Left lung (tissue), 14 donors: ENCODE measurements at places on chromosomes 11 and 22.

DNA sequence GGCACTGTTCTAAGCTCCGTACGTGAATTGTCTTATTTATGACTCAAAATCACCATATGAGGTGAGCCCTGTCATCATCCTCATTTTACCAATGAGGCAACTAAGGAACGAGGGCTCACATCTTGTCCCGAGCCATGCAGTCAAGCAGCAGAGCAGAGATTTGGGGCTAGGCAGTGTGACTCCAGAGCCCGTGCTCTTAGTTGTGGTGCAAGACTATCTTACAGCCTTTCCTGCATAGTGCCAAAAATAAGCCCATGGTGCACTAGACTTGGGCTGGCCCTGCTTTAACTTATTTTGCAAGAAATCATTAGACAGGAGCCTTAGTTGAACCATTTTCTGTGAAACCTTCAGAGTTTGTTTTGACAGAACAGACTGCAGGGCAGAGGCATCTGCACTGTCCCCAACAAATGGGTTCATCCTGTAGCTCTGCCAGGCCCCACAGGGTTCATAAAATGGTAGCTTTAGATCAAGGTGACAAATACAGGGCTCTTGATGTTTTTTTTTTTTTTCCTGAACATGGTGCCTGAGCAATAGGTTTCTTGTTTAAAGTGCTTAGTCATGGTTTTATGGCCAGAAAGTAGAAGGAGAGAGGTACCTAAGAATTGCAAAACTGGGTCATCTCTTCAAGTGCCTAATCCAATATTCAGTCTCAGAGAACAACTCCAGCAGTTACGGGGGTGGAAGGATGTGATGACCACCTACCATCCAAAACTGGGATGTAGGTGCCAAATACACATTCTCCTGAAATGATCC, 56.6 kb downstream of the BMAL1 start:
- no peak for DNase-seq

DNA sequence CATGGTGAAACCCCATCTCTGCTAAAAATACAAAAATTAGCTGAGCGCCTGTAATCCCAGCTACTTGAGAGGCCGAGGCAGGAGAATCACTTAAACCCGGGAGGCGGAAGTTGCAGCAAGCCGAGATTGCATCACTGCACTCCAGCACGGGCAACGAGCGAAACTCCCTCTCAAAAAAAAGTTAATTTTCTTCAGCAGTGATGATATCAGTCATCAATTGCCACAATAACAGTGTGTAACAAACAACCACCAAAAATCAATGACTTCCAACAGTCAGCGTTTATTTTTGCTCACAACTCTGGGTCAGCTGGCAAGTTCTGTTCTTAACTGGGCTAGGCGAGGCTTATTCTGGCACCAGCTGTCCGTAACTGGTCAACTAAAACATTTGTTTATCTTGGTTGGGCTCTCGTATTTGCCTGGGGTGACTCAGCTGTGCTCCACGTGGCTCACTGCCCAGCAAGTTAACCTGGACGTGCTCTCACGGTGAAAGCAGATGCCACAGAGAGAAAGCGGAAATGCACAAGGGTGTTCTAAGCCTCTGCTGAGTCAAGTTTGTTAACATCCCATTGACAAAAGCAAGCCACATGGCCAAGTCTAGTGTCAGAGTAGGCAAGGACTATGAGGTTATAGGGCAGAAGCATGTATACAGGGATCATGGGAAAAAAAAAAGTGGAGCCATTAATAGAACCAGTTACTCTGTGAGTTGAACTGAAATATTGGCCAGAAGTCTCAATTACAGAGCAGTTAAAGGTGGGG, 52.1 kb downstream of the LHFPL7 start:
- DNase-seq: peak; percentile 85

DNA sequence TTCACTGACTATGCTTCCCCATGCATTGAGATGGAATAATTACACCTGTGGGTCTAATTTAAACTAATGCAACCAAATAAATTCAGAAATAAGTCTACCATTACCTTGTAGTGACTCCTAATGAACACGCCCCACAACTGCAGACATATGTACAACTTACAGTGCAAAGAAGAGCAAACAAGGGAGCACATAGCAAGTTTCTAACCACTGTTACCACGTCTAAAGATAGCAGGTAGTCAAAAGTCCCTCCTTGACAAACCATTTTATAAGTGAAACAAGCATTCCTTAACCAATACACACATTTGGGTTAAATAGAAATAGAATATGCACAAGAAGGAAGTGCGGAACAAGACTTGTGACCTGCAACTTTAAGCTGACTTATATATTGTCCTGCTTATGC, 20.6 kb downstream of the PHF21A start:
- no peak for DNase-seq

- DNase-seq: no peak
Observed at GRCh38 chr11:64503186-64503753, 87.8 kb upstream of the SLC22A12 start.

- no peak for DNase-seq
Observed at GRCh38 chr22:22893077-22893805, 5.6 kb downstream of the IGLL5 start.

DNA sequence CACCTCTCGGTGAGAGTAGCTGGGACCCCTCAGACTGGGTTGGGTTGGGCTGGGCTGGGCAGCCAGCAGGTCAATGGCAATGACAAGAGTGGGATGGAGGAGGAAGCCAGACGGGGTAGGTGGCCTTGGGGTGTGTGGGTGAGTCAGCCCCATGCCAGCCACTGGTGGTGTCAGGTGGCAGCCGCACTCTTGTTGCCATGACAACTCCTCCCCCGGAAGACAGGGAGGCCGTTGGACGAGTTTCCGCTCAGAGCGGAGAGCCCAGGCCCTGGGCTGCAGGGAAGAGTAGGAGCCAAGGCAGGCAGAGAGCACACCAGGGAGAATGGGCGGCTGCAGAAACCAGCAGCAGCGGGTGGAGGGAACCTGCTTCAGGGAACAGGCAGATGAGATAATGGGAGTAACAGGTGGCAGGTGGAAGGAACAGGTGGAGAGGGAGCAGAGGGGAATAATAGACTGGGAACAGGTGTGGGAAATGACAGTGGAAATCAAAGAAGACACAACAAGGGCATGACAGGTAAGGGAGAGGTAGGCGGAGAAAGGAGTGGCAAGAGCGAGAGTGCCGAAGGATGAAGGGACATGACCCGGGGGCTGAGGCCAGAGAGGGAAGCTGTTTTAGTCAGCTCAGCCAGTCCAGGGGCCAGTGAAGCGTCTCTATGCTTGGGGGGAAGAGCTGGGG, 8.7 kb downstream of the SPTBN2 start:
- peak; percentile 83 for DNase-seq

- no peak for DNase-seq
Observed at GRCh38 chr11:70861559-70861958, 390.8 kb downstream of the SHANK2 start.

GRCh38 chr11:43925932-43926505, 16.4 kb upstream of the C11orf96 start:
- DNase-seq: no peak

- no peak for DNase-seq
Observed at GRCh38 chr22:31173386-31174145, 13.6 kb downstream of the RNF185 start.

- DNase-seq: peak; percentile 55
Observed at GRCh38 chr22:47448231-47449223, 686.1 kb downstream of the TBC1D22A start.

DNA sequence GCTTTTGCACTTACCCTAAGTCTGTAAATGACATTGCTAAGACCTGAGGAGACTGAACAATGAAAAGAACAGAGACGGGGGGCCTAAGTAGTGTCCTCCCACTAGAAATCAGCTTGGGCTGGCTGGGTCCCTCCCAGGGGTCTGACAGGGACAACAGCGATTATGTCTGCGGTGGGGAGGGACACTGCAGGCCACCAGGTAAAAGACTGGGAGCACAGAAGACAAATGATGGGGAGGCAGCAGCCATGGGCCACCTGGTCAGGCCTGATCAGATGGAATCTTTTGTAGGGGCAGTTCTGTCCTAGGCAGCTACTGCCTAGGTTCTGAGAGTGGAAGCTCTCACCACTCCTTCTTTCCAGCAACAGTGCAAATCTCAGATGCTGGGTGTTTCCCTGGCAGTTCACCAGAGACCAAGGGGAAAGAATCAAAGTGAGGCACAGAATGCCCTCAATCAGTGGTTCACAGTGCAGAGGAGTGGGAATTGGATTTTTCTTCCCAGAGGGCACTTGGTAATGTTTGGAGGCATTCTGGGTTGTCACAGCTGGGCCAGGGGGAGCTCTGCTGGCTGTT, 59.1 kb upstream of the GNAZ start:
- no peak for DNase-seq

DNA sequence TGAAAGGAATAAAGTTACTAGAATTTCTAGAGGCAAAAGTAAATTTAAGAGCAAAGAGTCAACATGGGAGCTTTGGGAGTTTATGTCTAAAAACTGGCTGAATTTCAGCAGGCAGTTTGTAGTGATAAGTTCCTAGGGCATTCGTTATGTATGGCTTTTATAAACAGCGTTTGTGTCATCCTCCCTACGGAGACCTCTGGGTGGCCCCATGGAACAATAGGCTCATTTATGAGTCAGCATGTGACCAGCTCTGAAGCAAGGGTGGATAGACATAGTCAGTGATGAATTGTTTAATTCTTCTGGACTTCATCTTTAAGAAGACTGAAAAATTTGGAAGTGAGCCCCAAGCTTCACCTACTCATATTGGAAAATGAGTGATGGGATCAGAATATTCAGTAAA, 37.1 kb downstream of the SVIP start:
- no peak for DNase-seq

DNA sequence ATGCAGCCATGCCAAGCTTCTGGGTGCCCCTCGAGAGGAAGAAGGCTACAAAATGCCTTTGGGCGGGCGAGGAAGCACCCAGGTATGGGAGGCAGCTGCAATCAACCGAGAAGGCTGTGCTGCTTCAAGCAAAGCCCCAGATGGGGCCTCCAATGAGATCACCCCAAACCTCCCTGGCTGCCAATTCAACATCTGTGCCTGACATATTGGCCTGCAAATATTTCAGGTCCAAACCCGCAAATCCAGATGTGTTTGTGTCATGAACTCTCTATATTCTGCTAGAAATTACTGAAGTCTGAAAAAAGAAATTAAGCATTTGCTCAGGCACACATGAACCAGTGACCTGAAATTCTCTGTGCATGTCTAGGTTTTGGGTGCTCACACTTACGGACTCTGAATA, 78.8 kb upstream of the RCN1 start:
- DNase-seq: no peak

DNA sequence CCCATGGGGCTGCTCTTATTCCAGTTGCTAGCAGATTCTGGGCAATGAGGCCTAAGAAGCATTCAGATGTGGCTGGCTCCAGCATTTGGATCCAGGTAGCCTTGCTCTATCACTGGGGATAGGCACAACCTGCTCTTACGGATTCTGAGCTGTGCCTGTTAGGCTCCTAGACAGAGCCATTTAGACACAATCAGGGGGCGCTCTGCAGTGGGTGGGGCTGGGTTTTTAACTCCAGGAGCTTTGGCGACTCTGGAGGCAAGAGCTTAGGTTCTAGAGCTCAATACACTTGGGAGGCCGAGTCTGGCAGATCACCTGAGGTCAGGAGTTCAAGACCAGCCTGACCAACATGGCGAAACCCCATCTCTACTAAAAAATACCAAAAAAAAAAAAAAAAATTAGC, 32.0 kb downstream of the KCNC1 start:
- DNase-seq: no peak

DNA sequence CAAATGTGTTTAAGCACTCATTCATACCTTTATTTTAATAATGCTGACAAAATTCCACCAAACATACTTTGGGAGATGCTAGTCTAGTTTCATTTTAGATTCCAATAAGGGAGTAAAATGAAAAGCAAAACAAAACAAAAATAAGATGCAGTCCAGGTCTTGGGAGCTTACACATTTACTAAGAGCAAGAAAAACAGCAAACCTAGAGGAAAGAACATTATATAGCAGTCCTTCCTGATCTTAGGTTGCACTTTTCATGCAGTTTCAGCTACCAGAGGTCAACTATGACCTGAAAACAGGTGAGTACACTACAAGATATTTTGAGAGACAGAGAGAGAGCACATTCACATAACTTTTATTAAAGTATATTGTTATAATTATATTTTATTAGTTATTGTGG, 1100.9 kb downstream of the DLG2 start:
- no peak for DNase-seq

DNA sequence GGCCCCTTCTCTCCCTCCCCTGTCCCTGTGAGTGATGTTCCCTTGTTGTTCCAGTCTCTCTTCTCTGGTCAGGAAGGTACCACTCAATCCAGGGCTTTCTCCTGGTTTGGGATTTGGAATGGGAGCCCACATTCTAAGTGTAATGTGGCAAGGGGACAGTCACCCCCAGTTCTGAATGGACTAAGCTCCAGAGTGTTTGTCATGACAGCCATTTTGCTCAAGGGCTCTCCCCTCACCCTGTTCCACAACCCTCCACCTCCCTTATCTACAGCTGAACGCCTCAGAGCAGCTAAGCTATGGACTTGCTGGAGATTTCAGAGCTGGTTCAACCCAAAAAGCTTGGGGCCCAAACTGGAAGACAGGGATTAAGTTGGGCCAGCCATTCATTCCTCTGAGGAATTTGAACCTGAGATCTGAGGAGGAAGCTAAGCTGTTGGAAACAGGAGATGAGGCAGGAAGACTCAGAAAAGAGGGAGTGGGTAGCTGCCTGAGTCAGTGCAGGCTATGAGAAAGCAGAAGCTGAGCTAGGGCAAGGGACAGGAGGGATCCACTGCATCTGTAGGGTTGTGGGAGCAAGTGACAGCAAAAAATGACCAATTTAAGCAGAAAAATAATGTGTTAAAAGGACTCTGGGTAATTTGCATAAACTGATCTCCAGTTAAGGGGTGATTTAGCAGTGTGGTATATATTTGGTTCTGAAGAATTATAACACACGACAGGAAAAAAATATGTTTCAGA, 22.9 kb upstream of the FCHSD2 start:
- no peak for DNase-seq

DNA sequence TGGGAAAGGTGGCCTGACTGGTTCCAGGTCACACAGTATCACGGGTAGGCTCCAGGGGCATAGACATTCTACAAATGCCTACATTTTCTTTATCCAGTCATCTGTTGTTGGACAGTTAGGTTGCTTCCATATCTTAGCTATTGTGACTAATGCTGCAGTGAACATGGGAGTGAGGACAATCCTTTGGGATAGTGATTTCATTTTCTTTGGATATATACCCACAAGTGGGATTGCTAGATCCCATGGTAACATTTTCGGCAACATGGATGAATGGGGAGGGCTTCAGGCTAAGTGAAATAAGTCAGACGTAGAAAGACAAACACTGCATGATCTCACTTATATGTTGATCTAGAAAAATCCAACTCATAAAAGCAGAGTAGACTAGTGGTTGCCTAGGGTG, 744.3 kb downstream of the NTM start:
- no peak for DNase-seq
